Mammary epithelial cell (primary cell): ENCODE measurements at places on chromosomes 7 and 10. TPM values are rescaled to one million over a fixed set of nuclear protein-coding genes. Genes with fewer than 3 reads are reported as not detected.

NXPH1 gene
- total RNA-seq = not detected

COL13A1 gene
- 3.0 and 8.8 TPM in 2 replicates for total RNA-seq

CCL24 gene
- not detected in 2 replicates for total RNA-seq

AKR1C8 gene
- total RNA-seq = not detected

CTAGE4 gene
- total RNA-seq = 8.0 TPM

TMEM139 gene
- total RNA-seq = 17.9 and 23.6 TPM in 2 replicates
